ENCODE measurements at places on chromosomes 7 and 10.

GRCh38 chr10:107340326-107340725 lies 175.8 kb upstream of the SORCS1 start:
- no peak for DNase-seq

DNA sequence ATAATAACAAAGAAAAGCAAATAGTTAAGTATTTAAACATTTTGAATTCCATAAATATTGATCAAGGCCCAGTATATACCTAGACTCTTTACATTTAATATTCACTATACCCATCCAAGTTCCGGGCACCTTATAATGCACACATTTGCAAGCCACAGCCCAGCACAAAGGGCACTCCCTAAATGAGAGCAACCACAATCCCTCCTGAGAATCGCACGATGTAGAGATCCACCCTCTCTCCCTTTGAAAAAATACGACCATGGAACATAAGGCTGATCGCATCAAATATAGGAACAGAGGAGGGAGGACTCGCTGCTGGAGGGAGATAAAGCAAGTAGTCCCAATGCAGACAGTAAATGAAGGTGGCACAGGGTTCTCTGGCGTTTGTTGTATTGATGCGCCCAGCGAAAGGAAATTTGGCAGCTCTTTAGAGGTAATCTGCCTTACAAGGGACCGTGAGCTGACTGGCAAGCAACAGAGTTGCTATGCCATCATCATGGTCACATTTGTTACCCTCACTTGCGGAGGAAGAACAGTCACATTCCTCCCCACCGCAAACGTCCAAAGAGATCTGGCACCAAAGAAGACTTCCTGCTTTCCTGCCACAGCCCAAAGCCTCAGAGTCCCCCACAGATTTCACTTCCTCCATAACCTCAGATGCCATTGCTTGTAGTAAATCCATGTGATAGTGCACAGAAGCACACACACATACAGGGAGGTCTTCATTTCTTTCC lies 16.1 kb upstream of the TAS2R40 start:
- DNase-seq = peak; percentile 72

DNA sequence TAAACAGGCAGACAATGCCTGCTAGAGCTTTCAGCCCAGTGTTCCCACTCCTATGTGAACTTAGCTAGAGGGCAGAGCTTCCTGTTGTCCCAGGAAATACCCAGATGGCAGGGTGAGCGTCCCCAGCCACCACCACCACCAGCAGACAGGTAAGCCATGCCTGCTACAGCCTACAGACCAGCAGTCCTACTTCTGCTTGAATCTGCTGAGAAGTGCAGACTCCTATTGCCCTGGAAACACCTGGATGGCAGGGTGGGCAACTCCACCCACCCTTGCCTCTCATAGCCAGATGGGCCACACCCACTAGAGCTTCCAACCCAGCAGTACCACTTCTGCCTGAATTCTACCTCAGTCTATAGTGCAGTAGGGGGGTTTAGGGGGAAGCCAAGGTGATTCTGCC lies 64.4 kb downstream of the FBXL13 start:
- no peak for DNase-seq

DNA sequence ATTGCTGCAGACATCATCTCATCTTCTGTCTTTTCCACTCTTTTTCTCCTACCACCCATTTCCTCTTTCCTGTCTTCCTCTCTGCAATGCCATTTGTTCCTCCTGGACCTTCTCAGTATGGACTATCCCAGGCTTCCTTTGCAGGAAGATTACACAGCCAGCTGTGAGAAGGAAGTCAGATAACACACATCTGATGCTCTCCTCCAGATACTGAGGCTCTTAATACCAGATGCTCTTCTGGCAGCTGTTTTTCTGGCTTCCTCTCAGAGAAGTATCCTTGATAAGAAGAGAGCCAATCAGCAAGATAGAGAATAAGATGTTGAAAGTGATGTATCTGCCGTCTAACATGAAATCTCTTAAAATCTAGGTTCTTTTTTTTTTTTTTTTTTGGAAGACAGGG lies 14.4 kb downstream of the KIAA1217 start:
- no peak for DNase-seq

DNA sequence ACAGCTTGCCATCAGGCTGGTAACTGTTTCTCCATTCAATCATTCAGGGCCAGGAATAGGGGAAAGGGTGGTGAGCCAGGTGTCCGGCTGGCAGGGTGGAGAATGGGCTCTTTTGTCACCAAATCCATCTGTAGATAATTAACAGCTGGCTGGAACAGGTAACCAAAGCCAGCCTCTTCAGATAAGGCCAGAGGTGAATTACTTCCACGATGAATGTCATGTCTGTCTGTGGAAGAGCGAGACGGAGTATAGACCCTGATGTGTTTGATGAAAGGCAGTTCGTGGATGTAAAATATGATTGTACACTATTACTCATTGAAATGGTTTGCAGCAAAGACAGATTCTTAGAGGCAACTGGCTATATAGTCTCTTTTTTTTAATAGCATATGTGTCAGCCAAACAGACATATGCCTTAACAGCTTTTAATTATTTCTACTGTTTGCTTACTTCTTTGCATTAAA lies 149.8 kb downstream of the KLF6 start:
- DNase-seq = no peak

DNA sequence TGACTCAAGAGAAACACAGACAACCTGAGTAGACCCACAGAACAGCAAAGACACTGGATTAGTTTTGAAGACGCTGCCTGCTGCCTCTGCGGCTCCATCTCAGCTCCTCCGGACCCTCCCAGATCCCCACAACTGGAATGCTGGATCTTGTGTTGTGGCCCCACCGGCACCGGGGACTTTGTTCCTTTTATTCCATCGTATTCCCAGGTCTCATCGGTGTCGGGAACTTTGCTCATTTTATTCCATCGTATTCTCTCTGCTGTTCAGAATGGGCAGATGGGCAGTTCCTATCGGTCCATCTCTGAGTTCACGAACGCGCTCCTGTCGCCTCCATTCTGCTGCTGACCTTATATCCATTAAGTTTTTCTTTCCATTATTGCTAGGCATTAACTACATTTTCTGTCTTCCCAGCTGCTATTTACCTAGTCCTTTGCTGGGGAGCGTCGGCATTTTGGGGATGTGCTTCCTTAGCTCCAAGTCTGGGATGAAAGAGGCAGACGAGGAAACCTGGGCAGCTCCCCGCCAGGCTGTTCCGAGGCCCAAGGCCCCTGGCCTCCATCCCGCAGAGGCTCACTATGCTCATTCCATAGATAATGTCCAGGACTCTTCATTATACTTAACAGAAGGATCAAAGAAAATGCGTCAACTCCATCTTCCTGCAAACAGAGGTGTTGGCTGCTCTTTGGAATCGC lies 192.4 kb downstream of the MAD1L1 start:
- no peak for DNase-seq

GRCh38 chr7:40506158-40506557 lies 371.4 kb downstream of the SUGCT start:
- DNase-seq = no peak

- DNase-seq = no peak
Observed at GRCh38 chr10:3636356-3637181, 148.4 kb downstream of the KLF6 start.

GRCh38 chr7:5539013-5539411 lies 115.4 kb upstream of the TNRC18 start:
- no peak for DNase-seq
